ENCODE measurements at places on chromosomes 6 and 20.
A peak's percentile ranks its signal among the peaks of the same experiment; 100 is the strongest.

- no peak for DNase-seq
Observed at GRCh38 chr6:138037009-138037504, 70.2 kb downstream of the PERP start.

DNA sequence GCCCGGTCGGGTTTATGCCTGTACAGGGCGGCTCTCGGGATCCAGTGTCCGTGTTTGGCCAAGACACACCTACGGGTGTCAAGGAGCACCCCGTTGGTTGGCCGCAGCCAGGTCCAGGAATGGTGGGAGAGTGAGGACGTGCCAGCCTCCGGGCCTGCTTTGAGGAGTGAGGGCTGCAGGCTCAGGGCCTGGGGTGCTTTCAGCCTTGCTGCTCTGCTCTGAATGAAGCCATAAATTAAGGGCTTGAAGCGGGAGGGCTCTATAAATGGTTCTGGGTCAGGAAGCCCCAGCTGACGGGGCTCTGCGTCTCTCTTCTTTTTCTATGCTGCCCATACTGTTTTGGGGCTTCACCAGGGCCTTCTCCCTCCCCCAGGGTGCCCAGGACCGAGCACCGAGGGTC lies 15.1 kb downstream of the GATA5 start:
- DNase-seq, result no peak

DNA sequence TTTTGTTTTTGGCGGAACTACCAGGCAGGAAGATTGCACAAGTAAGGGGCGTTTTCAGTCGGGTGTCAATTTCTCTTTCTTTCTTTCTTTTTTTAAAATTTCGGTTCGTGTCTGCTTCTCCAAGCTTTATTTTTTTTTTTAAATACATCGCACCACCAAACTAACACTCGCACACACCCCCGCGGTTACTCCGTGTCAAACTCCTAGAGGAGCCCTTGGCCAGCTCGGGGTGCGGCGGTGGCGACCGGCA lies 338 bp downstream of the UTRN start:
- DNase-seq, result no peak

DNA sequence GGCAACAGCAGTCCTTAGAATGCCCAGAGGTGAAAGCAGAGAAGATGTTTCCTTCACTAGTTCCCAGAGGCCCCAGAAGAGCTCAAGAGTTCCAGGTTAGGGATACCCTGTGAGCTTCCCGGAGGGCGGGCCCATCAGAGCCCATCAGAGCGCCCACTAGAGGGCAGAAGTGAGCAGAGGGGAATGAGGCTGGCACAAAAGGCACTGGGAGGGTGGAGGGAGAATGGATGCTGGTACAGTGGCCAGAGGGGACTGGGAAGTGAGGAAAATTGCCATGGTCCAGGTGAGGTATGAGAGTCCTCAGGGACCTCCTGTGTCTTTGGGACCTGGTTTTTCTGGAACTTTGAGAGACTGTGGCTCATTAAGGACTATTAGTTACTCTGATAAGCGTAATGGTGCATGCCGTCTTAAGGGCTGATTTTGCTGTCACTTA lies 57.3 kb downstream of the LINC00237 start:
- no peak for DNase-seq

DNA sequence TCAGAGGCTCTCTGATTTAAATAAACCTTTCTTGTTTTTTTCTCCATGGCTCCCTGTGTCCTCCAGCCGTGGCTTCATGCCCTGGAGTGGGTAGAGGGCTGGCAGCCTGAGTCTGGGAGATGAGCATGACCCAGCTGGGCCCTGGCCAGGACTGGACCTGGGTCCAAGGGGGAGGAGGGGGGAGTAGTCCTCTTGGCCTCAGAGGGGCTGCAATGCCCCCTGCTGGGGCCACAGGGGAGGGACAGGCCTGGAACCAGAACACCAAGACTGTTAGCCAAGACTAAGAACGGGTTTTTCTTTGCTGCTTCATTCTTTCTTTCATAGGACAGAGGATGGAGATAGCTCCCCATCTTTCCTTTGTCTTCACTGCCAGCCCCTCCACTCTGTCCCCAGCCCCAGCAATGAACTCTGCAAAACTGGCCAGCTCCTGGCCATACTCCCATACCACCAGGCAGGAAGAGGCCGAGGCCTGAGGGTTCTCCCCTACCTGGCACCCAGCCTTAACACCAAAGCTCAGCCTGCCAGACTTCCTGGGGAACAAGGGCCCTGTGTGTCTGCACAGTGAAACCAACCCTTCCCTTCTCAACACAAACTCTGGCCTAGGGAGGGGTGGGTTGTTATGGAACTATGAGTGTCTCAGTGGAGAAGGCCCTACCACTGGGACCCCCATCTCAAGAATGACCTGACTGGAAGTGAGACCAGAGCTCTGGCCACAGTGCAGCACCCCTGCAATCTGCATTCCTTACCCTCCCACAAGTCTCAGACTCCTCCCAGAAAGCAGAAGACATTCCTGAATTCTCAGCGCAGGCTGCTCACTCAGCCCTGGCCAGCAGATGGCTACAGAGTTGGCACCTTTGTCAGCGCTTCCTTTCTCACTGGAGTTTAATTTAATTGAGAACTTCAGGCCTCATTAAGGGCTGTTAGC lies 11.0 kb downstream of the SLC29A1 start:
- peak; percentile 81 for DNase-seq

DNA sequence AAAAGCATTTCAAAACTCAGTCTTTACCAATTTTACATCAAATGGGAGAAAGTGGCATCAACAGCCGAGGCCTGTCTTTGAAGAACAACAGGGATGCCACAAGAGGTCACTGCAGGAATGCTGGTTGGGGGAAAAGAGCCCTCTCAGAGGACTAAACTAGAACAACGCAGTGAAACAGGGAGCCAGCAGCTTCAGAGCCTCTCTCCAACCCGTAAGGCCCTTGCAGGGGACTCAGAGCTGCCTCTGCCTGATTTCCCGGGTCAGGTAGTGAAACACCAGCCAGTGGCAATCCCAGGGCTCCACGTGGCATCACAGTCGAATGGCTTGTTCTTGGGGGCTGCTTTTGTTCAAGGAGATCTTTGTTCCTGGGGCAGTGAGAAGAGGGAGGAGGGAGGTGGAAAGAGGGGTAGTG lies 55.0 kb upstream of the KCNK16 start:
- DNase-seq, result no peak

Measured in thoracic aorta (tissue), 2 donors.